DMS79 treated with DMSO at 0.1 percent for 48 hours (cell line): ENCODE measurements at places on chromosomes 4 and X.

DNA sequence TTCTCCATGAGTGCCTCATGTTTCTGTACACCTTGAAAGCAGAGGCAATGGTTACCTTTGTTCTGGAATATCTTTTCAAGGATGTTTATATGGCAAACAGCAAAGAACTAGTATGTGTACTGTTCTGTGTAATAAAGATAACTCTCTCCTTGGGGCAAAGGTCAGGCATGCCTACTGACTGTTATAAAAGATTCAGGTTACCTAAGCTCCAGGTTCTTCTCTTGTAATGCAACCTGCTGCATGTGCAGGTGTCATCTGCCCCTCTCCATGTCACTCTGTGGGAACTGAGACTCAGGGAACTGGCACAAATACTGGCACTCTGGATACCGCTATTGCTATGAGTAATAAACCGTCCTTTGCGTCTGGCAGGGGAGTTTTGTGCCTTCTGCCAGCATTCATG lies 5.4 kb upstream of the TRPC3 start:
- DNase-seq: no peak

- DNase-seq: no peak
Observed at GRCh38 chrX:24426340-24426913, 38.7 kb upstream of the PDK3 start.

DNA sequence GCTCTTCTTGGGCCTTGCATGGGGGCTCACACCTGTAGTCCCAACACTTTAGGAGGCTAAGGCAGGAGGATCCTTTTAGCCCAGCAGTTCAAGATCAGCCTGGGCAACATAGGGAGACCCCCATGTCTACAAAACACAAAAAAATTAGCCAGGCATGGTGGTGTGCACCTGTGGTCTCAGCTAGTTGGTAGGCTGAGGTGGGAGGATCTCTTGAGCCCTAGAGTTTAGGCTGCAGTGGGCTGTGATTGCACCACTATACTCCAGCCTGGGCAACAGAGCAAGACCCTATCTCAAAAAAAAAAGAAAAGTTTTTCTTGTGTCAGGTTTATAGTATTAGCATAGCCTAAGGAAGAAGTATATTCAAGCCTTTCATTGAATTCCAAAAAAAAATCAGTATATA lies 30.8 kb upstream of the FAM241A start:
- no peak for DNase-seq

DNA sequence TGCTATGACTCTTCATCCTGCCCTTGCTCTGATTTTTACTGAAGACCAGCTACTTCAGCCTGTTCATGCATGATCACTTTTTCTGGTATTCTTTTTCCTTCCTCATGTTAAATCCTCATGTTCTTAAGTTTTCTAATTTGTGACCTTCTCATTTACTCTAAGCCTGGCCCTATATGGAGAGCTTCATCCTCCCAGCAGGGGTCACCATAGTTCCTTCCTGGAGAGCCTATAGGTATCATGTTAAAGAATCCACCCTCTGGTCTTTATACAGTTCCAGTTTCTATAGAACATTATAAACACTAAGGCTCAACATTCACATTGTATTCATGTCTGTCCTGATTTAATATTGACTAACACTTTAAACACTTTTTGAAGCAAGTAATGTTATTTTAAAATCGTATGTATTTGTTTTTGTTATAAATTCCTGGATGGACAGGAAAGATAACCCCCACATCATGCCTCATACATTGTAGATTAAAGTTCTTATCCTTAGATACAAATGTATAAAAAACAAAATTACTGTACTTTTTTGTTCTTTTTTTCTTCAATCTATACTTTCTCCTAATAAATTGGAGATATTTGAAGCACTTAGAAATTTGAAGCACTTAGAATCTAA lies 53.8 kb upstream of the OTUD4 start:
- DNase-seq: peak; percentile 3

DNA sequence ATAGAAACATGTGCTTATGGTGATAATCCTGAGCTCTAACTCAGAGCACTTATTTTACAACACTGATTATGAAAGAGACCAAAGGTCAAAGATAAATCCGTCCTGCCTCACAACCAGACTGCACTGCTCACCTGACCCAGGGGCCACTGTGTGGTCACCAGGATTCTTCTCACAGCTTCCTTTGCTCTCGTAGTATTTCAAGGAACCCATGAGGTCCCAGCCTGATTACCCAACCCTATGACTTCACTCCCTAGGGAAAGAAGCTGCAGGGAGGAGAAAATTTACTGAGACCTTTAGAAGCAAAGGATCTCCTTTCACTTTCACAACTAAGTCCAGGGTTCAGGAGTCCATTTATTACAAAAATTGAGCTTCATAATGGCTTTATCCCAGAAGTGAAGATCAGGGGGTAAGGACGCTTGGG lies 9.6 kb downstream of the SLC25A5 start:
- DNase-seq: no peak
